ENCODE measurements at places on chromosomes 11 and 22.

- DNase-seq: no peak
Observed at GRCh38 chr11:120205596-120206161, 5.2 kb upstream of the OAF start.

GRCh38 chr22:48210812-48211211, 1448.4 kb downstream of the TBC1D22A start:
- no peak for DNase-seq

GRCh38 chr11:100925935-100926334, 203.7 kb downstream of the PGR start:
- no peak for DNase-seq

DNA sequence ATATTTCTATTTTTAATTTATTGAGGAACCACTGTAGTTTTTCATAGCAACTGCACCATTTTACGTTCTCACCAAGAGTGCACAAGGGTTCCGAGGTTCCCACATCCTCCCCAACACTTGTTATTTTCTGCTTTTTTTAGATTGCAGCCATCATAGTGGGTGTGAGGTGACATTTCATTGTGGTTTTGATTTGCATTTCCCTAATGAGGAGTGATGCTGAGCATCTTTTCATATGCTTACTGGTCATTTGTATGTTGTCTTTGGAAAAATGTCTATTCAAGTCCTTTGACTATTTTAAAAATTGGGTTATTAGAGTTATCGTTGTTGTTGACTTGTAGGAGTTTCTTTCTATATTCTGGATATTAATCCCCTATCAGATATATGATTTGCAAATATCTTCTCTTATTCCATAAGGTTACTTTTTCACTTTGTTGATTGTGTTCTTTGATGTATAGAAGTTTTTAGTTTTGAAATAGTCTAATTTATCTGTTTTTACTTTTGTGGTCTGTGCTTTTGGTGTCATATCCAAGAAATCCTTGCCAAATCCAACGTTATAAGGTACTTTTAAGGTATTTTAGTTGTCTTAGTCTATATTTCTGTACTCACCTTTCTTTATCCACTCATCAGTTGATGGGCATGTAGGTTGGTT, 9.0 kb downstream of the NEAT1 start:
- no peak for DNase-seq

DNA sequence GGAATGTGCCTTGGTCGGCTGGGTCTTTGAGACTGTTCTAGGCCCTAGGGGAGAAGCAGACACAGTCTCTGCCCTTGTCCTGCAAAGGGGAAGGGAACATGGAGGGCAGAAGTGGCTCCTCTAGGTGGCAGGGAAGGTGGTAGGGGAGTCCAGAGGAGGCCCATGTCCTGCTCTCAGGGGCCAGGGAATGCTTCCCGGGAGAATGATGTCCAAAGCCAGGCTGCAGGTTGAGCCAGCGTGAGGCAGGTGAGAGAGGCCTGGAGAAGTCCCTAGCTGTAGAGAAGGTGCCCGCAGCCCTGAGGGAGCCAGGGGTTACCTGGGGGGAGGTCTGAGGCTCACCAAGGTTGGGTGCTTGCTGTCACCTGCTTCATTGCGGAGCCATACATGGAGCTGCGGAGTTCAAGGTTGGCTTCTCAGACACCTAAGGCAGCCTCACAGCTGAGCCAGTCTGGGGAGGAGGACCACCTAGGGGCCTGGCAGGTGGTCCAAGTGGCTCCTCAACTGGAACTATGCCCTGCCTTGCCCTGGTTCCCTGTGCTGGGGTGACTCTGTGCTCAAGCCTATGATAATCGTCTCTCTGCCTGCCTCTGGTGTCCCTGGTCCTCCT, 46.1 kb downstream of the SMIM38 start:
- DNase-seq: no peak

GRCh38 chr11:76074148-76075095, 131.9 kb downstream of the WNT11 start:
- DNase-seq: no peak

GRCh38 chr11:112377946-112378345, 117.3 kb upstream of the PLET1 start:
- no peak for DNase-seq

DNA sequence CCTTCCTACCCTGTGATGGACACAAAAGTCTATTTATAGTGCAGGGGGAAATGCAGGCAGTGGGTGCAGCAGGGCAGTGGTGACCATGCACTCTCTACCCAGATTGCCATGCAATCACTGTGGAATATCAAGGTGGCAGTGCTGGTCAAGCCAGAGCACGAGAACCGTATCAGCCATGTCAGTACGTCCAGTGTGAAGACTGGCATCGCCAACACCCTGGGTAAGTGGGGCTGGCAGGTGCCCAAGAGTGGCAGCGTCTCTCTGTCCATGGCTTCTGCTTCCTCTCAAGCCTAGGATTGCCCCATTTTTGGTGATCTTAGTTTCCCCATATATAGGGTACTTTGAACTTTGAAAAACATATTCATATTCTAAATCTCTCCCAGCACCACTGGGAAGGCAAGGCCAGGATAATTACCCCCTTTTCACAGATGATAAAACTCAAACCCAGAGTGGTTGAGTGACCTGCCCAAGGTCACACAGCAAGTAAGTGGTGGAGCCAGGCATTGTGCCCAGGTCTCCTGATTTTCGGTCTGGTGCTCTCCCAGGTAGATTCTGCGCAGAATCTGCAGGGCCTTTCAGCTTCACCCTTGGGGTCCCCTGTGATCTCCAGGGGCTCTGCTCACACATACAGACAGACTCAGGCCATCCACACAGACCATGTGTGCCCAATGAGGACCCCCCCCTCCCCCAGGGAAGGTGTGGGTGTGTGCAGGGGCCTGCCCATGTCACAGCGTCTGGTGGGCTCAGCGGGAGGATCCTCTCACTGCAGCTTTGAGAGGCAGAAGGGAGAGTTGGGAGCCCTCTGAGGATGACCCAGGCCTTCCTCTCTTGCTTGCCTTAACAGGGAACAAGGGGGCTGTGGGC, 7.1 kb downstream of the INPPL1 start:
- DNase-seq: no peak

DNA sequence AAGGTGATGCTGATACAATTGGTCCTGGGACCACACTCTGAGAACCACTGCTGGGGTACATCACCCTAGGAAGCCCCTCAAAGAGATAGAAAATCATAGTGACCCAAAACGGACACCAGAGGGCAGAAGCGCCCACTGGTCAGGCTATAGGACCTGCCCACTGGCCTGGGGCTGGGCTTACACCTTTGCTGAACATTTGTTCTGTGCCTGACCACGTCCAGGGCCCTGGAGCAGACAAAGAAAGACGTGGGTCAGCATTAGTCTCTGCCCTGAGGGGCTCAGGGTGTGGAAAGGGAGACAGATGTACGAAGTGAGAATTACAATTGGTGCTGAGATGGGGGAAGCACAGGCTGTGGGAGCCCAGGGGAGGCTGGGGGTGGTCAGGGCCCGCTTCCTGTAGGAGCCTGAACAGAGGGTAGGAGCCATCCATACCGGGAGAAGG, 14.4 kb upstream of the SERPINH1 start:
- DNase-seq: peak; percentile 89

- no peak for DNase-seq
Observed at GRCh38 chr22:32144496-32145274, 14.4 kb downstream of the C22orf42 start.

DNA sequence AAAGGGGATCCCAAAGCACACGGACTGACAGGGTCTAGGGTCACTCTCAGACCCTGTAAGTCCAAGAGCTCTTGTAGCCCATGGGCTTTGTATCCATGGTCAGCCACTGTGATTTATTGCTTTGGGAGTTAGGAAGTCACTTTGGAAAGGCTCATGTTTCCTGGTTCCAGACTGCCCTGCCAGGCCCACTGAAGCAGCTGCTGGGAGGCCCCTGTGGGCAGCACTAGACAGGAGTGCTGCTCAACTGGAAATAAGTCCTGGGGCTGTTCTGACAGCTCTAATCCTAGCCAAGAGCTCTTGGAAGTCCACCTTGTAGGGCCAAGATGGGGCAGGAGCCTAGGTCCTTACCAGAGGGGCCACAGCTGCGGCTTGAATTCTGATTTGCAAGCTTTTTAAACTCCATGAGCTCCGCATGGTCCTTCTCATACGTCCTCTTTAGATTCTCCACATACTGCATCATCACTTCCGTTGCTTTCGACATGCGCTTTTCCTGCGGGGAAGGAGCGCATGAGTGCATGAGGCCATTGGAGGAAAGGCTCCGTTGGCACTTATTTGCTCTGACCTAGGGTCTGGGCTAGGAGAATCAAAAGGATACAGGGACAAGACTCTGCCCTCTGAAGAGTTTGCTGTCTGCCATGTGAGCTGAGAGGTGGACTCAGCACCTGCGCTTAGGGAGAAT, 32.2 kb upstream of the LYVE1 start:
- no peak for DNase-seq

GRCh38 chr22:20459152-20459542, 21.5 kb upstream of the SCARF2 start:
- DNase-seq: no peak

GRCh38 chr22:25420471-25420924, 144.0 kb upstream of the GRK3 start:
- DNase-seq: no peak

GRCh38 chr22:41417622-41418390, 28.8 kb downstream of the TOB2 start:
- DNase-seq: peak; percentile 92

GRCh38 chr11:71563406-71563805, 2.0 kb upstream of the KRTAP5-10 start:
- peak; percentile 54 for DNase-seq

DNA sequence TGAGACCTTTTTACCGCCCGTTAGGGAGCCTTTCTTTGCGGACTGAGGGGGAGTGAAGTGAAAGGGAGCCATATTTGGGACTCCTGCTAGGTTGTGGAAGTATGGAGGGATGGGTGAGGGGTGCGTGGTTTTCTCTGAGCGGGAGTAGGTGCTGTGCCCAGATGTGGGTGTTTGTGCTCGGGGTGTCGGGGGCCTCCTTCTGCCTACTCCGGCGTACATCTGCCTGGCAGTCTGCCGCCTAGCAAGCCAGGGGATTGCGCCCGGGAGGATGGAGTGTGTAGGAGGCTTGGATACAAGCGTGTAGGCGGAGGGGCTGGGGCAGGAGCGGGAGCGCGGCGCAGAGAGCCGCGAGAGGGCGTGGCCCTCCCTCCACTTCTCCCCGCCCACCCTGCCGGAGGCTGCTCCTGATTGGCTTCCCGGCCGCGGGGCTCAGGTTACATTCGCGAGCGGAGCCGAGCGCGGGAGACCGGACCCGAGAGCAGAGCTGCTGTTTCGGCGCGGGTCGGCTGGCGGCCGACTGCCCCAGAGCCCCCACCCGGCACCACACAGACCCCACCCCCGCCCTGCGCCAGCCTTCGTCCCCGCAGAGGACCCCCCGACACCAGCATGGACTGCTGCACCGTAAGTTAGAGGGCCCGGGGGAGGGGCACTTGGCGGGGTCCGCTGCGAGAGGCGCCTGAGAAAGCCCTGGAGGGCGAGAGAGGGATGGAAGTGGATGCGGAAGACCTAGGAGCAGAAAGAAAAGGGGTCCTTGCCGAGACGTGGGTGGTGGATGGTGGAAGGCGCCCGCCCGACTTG, at the start of gene NRGN:
NRGN (plus strand) TSS at position 464 of the 798 bp plus-strand sequence; CDS start at position 607, 143 bp downstream.
- peak; percentile 97 for DNase-seq

DNA sequence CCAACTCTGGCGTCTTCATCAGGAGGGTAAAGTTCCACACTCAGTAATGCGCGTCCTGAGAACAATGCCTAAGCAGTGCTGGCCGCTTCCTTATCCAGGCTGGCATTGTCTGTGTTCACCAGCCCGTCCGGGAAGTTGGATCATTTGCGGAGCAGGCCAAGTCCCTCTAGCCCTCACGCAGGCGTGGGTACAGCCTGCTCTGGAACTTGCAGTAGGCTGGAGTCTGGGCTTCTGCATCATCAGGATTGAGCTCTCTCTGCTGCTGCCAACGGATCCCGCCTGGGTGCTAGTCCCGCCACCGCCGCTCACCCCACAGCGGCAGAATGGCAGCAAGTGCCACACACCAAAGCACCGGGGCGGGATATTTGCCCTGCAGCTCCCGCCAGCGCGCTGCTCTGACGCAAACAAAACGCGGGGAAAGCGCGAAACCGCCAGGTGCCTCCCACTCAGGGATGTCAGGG, 29.0 kb downstream of the GLYATL1 start:
- peak; percentile 61 for DNase-seq

- DNase-seq: no peak
Observed at GRCh38 chr22:43478621-43479300, 66.9 kb downstream of the MPPED1 start.
